ENCODE measurements at places on chromosomes 3 and 15.

- DNase-seq, result no peak
Observed at GRCh38 chr15:40723919-40724318, 28.9 kb downstream of the RAD51 start.

GRCh38 chr3:23576379-23576959 is 229.3 kb upstream of the UBE2E1 start:
- no peak for DNase-seq

DNA sequence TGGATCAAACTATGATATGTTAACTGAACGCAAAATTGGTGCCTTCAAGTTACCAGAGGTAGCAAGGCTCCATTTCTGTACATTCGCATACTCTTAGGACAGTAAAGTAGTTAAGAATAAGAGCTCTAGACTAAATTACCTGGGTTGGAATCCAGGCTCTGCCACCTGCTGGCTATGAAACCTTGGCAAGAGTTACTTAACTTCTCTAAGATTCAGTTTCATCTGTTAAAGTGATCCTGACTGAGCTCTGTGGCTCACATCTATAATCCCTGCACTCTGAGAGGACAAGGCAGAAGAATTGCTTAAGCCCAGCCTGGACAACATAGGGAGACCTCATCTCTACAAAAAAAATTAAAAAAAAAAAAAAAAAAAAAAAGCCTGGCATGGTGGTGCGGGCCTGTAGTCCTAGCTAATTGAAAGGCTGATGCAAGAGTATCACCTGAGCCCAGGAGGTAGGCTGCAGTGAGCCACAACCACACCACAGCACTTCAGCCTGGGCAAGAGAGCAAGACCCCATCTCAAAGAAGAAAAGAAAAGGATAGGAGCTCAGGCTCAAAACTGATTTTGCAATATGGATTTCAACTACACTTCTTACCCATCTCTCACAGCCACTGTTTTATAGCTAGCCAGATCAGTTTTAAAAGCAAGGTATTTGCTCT is 21.3 kb downstream of the GSK3B start:
- DNase-seq, result no peak

- DNase-seq, result no peak
Observed at GRCh38 chr3:53192608-53193007, 31.6 kb downstream of the PRKCD start.

GRCh38 chr3:66000506-66000905 is 38.2 kb downstream of the MAGI1 start:
- DNase-seq, result no peak

- DNase-seq, result no peak
Observed at GRCh38 chr3:50139308-50139707, 15.8 kb upstream of the SEMA3F start.

DNA sequence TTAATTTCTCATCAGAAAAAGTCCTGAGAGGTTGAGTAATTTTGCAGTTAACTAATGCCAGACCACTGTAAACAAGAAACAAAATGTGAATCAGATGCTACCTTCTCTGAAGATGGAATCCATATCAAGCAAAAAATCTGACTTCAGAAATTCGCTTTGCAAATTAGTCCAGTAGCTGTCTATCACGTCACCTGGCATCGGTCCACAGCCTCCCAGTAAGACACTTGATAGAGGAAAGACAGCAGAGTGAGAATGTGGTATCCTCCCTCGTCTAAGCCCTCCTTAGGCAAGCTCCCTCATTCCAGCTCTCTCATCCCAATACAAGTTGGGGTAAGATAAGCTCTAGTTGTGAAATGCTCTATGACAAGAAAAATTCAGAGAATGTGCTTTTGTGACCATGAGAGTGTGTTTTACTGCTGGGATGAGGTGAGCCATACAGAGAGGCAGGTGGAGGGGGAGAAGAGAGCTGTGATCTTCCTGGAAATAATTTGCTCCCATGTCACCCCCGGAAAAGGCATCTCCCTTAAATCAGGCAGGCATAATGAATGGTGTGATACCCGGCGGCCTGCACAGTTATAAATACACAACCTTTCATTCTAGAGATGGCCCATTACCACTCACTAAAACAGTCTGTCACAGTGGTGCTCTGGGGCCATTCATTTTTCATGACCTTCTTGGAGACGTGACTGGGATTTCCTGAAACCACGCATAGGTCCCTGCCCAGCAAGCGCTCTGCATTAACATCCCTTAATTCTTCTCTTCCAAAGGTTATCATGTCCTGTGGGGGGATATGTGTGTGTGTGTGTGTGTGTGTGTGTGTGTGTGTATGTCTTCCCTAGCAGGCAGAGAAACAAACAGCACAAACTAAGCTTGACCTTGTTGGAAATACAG is 602.0 kb upstream of the KCNMB2 start:
- DNase-seq, result no peak

DNA sequence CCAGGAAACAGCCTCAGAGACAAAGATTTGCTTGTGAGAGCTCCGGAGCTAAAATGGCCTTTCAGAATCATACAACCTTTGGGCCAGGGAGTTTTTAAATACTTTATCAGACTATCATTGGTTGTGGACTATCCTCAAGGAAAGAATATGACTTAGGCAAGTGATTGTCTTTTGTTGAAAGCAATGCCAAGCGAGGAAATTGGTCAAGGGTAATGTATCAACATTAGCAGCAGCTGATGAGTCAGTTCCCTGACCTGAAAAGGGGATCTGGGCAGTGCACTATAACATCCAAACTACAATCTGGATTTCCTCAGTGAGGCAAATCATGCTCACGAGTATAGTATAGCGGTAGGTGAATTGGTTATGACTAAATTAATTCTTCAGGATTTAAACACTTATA is 303.6 kb downstream of the LSAMP start:
- DNase-seq, result no peak

GRCh38 chr3:83002869-83003445 is 1241.5 kb upstream of the GBE1 start:
- no peak for DNase-seq

DNA sequence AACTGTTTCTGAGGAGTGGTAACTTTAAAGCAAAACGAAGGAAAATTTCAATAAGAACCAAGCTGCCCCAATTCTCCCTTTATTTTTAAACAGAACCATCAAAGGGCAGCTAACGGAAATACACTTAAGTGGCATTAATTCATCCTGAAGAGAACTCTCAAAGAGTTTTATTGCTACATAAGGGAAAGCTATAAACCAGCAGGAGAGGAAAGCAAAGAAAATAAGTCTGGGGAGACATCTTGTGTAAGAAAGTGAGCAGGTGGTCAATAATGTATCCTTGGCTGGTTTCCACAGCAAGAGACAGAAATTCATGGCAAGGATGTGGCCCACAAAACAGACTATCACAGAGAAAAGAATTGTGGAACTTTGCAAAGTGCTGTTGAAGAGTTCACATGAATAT is 40.0 kb upstream of the CMSS1 start:
- DNase-seq, result no peak

DNA sequence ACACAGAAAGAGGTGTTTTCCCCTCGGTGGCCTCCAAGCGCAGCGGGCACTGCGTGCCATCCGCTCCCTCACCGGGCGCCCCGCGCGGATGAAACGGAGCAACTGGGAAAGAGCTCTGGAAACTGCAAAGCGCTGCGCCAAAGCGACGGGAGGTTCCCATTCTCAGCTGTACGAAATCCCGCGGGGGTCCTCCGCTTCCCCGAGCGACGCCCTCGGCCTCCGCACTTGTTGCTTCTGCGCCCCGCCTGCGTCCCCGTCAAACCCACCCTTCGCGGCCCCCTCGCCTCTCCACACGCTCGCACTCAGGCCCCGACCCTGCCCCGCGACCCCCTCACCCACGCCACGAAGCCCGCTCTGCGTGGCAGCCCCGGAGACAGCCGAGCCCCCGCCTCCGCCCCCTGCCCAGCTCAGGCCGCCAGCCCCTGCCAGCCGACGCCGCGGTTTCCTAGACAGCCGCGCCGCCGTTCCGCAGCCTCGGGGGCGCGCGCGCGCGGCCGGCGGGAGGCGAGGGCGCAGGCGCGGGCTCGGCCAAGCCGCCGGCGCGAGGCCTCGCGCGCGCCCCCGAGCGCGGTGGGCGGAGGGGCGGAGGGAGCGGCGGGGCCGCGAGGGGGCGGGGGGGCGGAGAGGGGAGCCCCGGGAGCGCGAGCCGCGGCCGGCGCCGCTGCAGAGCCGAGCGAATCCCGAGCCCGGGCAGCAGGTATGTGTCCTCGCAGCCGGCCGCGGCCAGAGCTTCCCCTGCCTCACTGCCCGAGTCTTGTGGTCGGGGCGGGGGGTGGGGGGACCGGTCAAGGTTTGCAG is at the start of gene TMEM266:
Gene TMEM266 (plus strand): TSS at position 666 of the 798 bp plus-strand sequence. CDS start 74,279 bp downstream, outside the sequence.
- DNase-seq, result peak; percentile 61

GRCh38 chr15:68818769-68819494 is 1.8 kb downstream of the ANP32A start:
- DNase-seq, result peak; percentile 82

GRCh38 chr3:64443546-64444381 is 218.5 kb upstream of the PRICKLE2 start:
- DNase-seq, result no peak

DNA sequence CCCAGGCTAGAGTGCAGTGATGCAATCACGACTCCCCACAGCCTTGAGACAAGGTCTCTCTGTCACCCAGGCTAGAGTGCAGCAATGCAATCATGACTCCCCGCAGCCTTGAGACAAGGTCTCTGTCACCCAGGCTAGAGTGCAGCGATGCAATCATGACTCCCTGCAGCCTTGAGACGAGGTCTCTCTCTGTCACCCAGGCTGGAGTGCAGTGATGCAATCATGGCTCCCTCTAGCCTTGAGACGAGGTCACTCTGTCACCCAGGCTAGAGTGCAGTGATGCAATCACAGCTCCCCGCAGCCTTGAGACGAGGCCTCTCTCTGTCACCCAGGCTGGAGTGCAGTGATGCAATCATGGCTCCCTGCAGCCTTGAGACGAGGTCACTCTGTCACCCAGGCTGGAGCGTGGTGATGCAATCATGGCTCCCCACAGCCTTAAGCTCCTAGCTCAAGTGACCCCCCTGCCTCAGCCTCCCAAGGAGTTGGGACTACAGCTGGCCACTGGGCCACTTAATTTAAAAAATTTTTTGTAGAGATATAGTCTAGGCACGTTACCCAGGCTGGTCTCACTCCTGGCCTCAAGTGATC is 26.1 kb downstream of the TFRC start:
- DNase-seq, result no peak

GRCh38 chr3:68957895-68958294 is 25.5 kb upstream of the TAFA4 start:
- DNase-seq, result no peak

GRCh38 chr15:74727727-74728126 is 2.4 kb upstream of the CYP1A1 start:
- DNase-seq, result no peak

- no peak for DNase-seq
Observed at GRCh38 chr15:39000008-39000734, 435.6 kb upstream of the RASGRP1 start.

DNA sequence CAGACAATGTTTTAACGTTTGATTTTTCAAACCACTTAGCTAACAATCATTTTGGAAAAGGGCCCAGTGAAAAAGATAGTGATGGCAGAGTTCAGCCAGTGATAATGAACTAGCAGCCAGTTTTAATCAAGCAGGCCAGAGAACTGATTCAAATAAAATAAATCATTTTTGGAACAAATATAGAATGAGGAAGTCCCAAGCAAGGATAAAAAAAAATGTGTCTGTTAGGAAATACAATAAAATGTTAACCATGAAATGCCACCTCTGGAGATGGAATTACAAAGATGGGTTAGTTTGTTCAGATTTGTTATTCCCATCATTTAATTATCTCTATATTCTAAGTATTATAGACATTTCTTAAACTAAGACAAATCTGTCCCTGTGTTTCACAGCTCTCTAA is 1.1 kb downstream of the HERC1 start:
- no peak for DNase-seq

GRCh38 chr3:115525731-115526130 is 97.6 kb upstream of the GAP43 start:
- DNase-seq, result no peak

GRCh38 chr3:168239287-168239686 is 143.6 kb upstream of the GOLIM4 start:
- DNase-seq, result no peak

- DNase-seq, result no peak
Observed at GRCh38 chr3:98786364-98787006, 23.3 kb downstream of the ST3GAL6 start.

DNA sequence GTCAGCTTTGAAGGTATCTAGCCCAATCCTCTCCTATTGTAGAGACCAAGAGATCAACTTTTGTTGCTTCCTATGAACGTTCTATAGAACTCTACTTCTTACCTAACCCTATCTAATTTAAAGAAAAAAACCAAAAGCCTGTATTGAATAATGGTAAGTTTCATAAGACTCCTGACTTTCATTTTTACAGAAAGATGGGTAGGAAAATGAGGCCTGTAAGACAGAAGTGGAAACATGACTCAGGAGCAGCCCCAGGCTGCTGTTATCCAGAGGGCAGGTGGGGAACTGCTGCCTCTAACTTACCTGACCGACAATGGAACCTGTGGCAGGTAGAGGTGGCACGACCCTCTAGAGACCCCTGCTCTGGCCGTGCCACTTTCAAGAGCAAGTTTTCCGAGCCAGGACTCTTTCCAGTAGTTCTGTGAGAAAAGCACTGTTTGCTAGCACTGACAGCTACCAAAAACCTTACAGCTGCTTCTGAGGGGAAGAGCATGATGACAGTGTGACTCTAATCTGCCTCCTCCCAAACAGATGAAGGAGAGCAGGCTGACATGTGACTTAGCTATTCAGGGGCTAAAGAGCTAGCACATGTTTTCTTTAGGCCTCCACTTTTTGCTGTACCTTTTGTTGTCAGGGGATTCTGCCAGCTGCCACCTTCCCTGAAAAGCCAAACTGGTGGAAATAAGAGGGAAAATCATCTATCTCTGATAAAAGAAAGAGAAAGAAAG is 17.5 kb downstream of the POPDC2 start:
- peak; percentile 46 for DNase-seq
